Stimulated activated CD4-positive, alpha-beta T cell treated with anti-CD3 and anti-CD28 coated beads, Interleukin-15, amount 100 ng/mL, for 24 hours (primary cell): ENCODE measurements at places on chromosomes 16 and 17.

DNA sequence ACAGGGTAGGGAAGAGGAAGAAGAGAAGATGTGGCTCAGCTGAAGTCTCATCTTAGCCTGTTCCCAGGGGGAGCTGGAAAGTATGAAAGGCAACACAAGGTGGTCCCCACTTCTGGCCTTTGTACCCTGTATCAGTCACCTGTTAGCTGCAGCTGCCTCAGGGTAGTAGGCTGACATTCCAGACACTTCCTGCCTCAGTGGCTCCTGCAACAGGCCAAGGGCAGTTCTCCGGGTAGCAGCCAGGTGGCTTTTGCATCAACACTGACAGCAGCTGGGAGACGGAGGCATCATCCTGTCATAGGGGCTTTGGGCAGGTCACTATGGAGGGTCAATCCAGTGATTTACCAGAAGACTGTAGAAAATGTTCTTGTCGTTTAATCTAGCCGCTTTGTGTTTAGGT, 124.0 kb downstream of the RGS9 start:
- DNase-seq = no peak

- no peak for DNase-seq
Observed at GRCh38 chr16:12601290-12601900, 202.3 kb downstream of the CPPED1 start.

GRCh38 chr16:3259836-3260235, 3.4 kb upstream of the MEFV start:
- DNase-seq = no peak

DNA sequence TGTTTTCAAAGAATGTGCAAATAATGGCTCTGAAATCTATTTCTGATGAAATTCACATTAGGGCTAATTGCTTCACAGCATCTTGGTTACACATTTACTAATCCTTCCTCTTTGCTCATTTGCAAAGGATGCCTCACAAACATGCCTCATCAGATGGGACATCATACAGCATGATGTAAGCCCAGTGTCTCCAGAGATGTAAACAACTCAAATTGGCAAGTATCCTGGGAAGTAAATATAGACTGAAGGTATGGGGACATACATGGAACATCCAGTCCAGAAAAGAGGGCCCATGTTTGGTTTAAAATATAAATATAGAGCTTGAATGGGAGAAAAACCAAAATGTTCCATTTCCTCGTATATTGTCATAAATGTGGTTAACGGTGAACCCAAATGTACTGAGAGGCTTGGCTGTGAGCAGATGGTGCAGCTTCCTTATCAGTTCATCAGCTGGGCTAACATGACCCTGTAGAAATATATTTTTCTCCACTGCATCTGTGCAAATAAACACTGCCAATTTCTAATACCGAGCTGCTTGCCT, 142.9 kb upstream of the NUDT7 start:
- no peak for DNase-seq

- DNase-seq = no peak
Observed at GRCh38 chr17:3660311-3660891, 8.0 kb downstream of the TAX1BP3 start.

- no peak for DNase-seq
Observed at GRCh38 chr17:63405741-63406261, 40.3 kb downstream of the CYB561 start.

- no peak for DNase-seq
Observed at GRCh38 chr17:6940186-6940649, 55.6 kb upstream of the ALOX12 start.

DNA sequence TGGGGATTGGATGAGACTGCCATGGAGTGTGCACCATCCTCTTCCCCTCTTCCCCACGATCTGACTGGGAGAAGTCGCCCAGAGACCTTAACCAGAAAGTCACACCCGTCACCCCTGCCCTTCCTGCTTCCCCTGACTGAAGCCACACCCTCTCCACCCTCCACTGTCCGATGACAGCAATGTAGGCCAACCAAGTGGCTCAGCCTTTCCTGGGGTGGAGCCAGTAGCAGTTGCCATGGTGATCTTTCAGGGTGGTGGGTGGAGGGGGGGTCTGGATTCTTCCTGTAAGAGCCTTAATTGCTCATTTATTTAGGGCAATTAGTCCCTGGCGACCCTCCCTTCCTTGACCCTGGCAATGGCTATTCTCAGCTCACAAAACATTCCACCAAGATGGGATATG, 37.5 kb upstream of the PHB1 start:
- DNase-seq = no peak
